Gastrocnemius medialis (tissue), 4 donors: ENCODE measurements at places on chromosomes 4 and X. TPM values are rescaled to one million over a fixed set of nuclear protein-coding genes. Genes with fewer than 3 reads are reported as not detected.

Gene CPE
- 13.4 TPM for total RNA-seq

Gene CYBB
- total RNA-seq = 5.8 TPM

GRCh38 chr4:111535792-111536191 is 609.5 kb upstream of the FAM241A start:
- DNase-seq = no peak

DNA sequence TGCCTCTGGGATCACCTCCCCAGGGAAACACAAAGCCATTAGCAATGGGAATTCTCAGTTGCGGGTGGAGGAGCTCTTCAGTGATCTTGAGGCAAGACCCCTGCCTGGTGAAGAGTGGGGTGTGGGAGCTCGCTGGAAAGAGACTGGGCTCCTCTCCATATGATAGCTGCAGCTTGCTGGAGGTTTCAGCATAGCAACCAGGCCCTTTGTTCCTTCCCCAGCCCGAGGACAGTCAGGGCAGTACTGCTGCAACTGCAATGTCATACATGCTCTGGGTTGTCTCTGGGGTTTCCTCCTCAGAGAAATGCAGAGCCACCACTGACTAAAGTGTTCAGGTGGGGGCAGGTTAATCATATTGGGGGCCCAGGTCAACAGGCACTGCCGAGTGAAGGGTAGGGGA is 81.3 kb downstream of the ARHGAP24 start:
- DNase-seq = no peak

- no peak for DNase-seq
Observed at GRCh38 chrX:45164021-45164621, 36.6 kb downstream of the DIPK2B start.

- DNase-seq = no peak
Observed at GRCh38 chr4:1407657-1408333, 1.6 kb upstream of the NKX1-1 start.

DNA sequence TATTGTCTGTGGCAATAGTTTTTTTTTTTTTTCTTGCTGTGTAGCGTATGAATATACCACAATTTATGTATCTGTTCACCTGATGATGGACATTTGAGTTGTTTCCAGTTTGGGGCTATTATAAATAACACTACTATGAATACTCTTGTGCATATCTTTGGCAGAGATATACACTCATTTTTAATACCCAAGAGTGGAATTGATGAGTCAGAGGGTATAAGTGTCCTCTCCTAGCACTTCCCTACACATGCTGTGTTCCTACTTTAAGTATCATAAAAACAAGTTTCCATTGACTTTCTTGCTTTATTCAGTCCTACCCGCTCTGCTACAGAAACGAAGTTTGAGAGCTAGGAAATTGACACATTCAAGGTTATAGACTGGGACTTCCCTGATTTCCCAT is 39.8 kb downstream of the XIAP start:
- DNase-seq = no peak

Gene ZRSR2
- 5.4 TPM for total RNA-seq

DNA sequence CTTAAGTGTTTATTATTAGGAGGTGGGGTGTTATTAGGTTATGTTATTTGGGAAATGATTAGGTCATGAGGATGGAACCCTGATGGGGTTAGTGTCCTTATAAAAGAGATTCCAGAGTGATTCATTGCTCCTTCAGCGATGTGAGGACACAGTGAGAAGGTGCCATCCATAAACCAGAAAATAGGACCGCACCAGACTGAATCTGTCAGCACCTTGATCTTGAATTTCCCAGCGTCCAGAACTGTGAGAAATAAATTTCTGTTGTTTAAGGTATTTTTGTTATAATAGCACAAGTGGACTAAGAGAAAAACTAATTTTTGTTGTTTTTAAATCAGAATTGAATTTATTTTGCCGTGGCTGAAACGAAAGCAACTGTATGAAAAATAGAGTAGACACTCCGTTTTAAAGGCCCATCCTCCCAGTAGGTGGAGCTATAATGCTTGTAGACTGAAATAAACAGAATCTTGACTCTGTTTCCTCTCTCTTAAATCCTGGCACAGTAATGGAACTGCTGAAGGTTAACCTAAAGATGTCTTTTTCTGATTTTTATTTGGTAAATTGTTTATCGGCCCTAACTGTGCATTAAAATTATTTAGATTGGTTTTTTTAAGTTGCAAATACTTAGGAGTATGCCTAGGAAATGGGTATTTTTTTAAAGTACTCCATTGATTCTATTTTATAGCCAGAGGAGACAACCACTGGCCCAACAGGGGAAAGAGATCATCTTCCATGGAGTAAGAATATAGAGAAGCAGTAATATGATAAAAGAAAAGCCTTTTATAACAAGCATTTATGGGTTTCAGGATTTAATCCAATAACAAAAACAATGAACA is 133.2 kb upstream of the ADAMTS3 start:
- no peak for DNase-seq

Gene NSUN7
- total RNA-seq = 0.18 TPM

DNA sequence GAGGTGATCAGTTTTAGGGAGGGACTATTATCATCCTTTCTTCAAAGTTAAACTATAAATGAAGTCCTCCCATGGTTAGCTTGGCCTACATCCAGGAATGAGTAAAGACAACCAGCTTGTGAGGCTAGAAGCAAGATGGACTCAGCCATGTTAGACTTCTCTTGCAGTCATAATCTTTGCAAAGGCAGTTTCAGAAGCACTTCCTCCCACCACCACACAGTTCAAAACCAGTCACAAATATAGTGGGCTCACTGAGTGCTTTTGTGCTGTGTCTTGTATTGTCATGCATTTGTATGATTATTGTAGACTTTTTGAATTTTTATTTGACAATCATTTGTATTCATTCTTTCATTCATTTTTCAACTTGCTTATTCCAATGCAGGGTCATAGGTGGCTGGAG is 204.5 kb downstream of the ZNF674 start:
- no peak for DNase-seq

Gene TMEM271
- total RNA-seq = not detected

Gene SOX3
- total RNA-seq = 0.11 TPM

DNA sequence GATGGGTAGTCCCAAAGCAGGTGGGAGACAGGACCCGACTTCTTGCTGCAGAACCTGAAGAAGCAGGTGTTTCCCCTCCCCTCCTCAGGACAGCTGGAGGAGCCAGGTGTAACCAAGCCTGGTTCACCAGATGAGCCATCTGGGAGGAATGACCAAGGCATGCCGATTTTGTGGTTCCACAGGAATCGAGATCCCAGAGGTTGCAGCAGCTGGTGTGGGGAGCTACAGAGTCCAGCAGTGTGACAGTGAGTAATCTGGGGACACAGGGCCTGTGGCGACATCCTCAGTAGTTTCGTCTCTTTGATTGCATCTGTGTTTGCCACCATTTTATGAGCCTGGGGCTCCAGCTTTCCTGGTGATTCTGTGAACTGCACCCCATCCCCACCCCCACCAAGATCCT is 2.6 kb upstream of the NDP start:
- DNase-seq = no peak

- no peak for DNase-seq
Observed at GRCh38 chr4:111466811-111467604, 678.2 kb upstream of the FAM241A start.

Gene EREG
- total RNA-seq = not detected

Gene QRFPR
- total RNA-seq = not detected

Gene AFP
- total RNA-seq = not detected

- DNase-seq = peak; percentile 67
Observed at GRCh38 chr4:10091531-10092181, 24.9 kb downstream of the WDR1 start.

GRCh38 chr4:57136281-57136680 is 26.1 kb upstream of the IGFBP7 start:
- no peak for DNase-seq

Gene RNF128
- 5.3 TPM for total RNA-seq

DNA sequence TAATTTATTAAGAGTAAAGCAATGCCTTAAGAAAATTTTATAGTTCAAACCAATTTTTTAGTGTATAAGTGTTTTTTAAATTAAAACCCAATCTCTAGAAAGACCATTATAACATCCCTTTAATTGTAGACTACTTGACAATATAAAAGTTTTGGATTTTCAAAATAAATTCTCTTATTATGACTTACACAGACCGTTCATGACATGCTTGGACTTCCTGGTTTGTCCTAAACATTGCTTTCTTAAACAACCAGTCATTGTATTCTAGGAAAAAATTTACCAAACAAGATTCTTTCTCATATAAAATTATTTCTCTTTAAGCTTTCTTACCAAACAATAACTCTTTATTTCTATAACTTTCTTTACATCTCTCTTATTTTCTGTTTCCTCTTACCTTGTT is 49.0 kb upstream of the CXorf51A start:
- no peak for DNase-seq

GRCh38 chrX:77814210-77814609 is 28.2 kb upstream of the ATRX start:
- DNase-seq = no peak

DNA sequence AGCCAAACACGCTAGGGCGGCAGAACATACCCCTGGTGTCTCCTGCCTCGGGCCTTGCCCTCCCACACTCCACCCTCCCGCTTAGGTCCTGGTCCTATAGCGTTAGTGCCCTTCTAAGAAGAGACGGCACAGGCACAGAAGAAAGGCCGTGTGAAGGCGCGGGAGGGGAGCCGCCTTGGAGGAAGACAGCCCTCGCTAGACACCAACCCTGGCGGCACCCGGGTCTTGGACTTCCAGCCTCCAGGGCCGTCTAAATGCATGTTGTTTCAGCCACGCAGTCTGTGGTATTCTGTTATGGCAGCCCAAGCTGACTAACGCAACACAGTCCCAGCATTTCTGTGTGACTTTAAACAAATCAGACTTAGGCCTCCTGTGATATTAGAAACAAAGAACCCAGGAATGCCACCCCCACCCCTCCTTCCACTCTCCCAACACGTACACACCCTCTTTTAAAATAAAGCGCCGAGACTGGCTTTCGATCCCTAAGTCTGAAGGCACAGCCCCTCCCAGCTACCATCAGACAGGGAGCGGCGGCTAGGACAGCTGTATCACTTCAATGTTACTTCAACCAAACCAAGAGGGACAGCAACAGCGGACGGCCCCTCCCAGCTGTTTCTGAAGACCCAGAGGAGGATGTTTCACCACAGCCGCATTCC is 128.0 kb downstream of the AFAP1 start:
- DNase-seq = no peak

- no peak for DNase-seq
Observed at GRCh38 chr4:130403221-130403620, 1307.3 kb downstream of the C4orf33 start.

Gene EPHA5
- not detected for total RNA-seq

GRCh38 chr4:14087459-14087858 is 459.9 kb upstream of the BOD1L1 start:
- DNase-seq = no peak

- DNase-seq = no peak
Observed at GRCh38 chr4:35771571-35771970, 472.7 kb downstream of the ARAP2 start.

- no peak for DNase-seq
Observed at GRCh38 chr4:162352580-162353107, 188.8 kb upstream of the FSTL5 start.

DNA sequence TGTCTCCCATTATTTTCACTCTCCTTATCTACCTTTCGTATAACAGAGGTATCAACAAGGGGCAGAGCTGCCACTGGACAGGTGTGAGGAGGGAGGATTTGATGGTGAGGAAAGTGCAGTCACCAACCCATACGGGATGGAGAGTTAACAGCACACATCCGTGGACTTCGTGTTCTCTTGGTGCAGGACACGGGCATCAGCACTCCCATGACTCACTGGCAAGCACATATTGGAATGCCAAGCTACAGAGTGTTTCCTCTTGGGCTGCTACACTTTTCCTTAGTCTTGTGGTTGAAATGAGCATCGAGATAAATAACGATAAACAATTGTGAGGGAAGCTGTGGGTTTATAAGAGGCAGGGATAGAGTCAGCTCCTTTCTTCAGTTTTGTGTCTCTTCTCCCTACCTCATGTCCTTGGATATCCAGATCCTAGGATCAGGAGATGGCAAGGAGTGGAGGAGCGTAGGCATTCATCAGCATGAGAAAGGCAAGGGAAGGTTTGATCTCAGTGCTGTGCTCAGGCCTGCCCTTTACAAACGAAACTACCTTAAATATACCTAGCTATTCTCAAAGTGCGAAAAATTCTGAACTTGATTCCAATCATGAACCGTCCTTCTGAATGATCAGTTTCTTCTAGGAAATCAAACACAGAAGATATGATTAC is 96.3 kb downstream of the ZNF827 start:
- DNase-seq = peak; percentile 39

Gene STARD8
- 9.4 TPM for total RNA-seq

GRCh38 chrX:74422576-74423288 is 1.4 kb downstream of the SLC16A2 start:
- DNase-seq = peak; percentile 5

DNA sequence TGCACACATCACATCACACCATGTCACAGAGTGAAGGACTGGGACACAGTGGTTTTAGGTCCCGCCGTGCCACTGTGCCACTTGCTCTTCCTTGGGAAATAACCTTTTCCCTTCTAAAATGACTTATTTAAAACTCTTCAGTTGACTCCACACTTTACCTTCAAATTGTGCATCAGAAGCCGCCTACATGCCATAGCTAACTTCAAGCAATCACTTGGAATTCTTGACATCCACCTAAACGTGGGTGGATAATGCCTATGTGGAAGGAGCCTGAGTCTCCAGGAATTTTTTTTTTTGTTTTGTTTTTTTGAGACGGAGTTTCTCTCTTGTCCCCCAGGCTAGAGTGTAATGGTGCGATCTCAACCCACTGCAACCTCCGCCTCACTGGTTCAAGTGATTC is 777.4 kb upstream of the TENM3 start:
- no peak for DNase-seq

- DNase-seq = no peak
Observed at GRCh38 chr4:143345356-143345755, 8.7 kb downstream of the GAB1 start.

GRCh38 chrX:100829730-100830129 is 9.5 kb downstream of the CSTF2 start:
- DNase-seq = no peak

DNA sequence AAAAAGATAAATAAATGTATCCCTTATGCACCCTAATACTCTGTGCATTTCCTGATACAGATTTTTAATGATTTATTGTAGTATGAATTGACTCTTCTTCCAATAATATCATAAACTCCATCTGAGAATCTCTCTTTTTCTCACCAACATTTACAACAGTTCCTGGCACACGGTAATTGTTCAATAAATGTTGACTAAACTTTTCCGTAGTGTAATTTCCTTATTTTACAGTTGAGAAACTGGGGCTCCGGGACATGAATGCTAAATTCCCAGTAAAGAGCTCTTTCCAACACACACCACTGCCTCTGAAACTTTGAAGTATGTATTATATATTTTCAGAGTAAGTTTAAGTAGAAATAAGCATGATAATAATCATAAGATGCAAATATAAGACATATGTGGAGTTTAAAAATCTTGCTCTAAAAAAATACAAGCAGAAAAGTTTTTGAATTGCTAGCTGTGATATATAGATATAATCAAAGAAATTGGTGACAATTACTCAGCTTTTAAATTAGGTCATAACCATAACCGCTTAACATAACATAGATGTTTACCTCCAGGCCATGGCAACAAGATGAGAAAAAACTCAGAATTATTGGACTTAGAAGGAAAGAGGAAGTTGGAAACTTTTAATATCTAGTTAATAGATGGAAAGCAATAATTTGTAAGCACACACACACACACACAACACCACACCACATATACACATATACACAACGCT is 28.2 kb upstream of the ANTXR2 start:
- DNase-seq = no peak
